ENCODE measurements at places on chromosomes 1 and 21.

DNA sequence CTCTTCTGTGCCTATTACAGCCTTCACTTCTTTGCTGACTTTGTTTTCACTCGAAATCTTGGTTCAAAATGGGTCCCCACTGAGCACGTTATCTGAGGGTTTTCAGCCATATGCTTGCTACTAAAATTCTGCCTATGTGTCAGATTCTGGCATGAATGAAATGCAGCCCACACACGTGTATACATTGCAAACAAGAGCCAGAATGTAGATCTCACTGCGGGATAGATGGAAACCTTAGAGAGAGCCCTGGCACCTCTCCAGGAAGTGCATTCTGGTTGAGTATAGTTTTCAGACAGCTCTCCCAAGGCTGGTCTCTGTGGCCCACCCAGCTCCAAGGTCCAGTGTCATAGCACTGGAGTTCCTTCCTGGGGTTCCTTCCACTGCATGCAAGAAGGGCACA, 234.7 kb upstream of the GJB5 start:
- no peak for DNase-seq

GRCh38 chr21:26946744-26947446, 20.0 kb downstream of the ADAMTS5 start:
- DNase-seq: no peak

DNA sequence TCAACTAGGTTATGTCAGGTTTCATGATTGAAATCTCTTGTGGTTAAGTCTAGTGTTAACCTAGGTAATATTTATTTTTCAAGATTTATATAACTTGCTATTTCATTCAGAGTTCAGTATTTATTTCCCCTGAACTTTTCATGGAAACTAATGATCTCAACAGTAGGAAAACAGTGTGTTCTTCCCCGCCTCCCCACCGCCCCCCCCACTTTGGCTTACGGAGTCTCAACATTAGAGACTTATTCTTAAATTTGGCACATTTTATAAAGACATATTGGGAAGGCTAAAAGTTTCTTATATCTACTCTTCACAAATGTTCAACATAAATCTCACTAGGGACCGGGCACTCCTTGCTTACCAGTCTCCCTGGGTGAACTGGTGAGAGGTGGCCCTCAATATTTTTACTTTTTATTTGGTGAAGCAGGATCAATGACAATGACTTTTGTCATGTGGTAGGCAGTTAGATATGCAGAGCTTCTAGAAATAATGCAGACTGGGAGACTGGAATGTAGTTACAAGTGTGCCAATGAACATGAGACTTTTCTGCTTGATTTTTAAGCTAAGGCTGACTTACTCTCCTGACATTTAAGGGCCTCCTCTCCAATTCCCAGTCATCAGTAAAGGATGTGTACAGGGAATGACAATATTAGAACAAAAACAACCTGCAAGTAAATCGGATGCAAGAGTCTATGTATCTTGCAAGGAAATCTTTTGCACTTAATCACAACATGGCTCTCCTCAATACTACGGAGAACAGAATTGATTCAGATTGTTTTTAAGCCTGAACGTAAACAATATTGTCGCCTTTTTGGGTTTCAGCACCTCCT, 1.7 kb upstream of the MAN1A2 start:
- DNase-seq: peak; percentile 39

- DNase-seq: no peak
These were observed 14.9 kb downstream of the PCP4L1 start for GRCh38 chr1:161273402-161273801.

GRCh38 chr1:106278716-106279115, 777.8 kb upstream of the PRMT6 start:
- no peak for DNase-seq

GRCh38 chr1:225228871-225229303, 199.0 kb downstream of the LBR start:
- no peak for DNase-seq

DNA sequence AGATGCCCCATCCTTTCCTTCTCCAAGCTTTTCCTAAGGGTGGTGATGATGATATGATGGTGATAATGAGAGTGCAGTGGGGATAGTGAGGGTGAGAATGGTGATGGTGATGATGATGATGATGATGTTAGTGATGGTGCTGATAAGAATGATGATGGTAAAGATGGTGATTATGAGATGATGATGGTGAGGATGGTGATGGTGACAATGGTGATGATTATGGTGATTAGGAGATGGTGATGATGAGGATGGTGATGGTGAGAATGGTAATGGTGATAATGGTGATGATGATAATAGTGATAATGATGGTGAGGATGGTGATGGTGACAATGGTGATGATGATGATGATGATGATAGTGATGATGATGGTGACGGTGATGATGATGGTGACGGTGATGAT, 4.0 kb downstream of the BSND start:
- DNase-seq: no peak

GRCh38 chr1:245603311-245603865, 448.6 kb downstream of the KIF26B start:
- DNase-seq: no peak

GRCh38 chr1:175673371-175674150, 69.8 kb downstream of the TNR start:
- peak; percentile 55 for DNase-seq

- DNase-seq: no peak
These were observed at the start of gene KRTAP10-1 for GRCh38 chr21:44539991-44540666. Gene KRTAP10-1 (minus strand): TSS chr21:44540195. CDS start chr21:44540150, 45 bp downstream.

DNA sequence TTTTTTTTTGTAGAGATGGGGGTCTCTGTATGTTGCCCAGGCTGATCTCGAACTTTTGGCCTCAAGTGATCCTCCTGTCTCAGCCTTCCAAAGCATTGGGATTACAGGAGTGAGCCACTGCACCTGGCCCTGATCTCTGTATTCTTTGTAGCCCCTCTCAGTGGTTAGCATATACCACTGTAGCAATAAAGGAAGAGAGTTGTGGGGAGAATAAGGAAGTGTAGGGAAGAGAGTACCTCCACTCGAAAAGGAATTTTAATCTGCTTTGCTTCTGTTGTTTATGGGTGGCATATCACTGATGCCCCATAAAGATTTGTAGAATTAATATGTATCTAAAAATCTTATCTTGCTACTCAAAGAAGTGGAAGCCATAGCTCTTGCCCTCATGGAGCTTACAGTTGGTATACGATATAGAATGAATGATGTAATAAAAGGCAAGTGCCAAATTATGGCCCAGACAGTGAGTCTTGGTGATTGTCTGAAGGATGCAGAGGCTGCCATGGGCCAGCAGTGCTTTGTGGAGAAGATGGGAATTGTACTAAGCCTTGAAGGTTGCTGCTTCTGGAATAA, 96.0 kb downstream of the CLIC6 start:
- DNase-seq: no peak

DNA sequence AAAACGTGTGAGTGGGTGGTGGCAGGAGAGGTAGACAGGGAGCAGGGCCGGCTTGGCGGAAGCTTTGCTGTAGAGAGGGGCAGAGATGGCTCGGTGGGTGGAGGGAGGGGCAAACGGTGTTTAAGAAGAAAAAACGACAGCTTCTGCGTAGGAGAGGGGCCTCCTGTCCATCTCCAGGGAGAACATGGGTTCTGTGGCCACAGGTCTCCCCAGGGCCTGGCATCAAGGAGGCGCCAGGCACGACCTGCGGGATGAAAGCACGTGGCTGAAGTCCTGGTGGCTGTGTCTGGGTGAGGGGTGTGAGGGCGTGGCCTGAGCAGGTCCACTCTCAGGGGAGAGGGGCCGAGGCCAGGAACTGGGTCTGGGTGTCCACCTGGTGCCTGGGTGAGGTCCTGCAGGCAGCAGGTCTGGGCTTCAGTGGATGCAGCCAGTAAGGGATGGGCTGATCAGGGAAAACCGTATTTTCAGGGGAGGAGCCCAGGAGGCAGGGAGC, 940 bp upstream of the PRKCZ start:
- DNase-seq: no peak

- DNase-seq: peak; percentile 54
These were observed 457.4 kb downstream of the SIPA1L2 start for GRCh38 chr1:232172563-232172962.

GRCh38 chr1:1275836-1276235, 2.2 kb upstream of the UBE2J2 start:
- no peak for DNase-seq

- DNase-seq: no peak
These were observed 45.5 kb upstream of the MRPS6 start for GRCh38 chr21:34027721-34028461.

DNA sequence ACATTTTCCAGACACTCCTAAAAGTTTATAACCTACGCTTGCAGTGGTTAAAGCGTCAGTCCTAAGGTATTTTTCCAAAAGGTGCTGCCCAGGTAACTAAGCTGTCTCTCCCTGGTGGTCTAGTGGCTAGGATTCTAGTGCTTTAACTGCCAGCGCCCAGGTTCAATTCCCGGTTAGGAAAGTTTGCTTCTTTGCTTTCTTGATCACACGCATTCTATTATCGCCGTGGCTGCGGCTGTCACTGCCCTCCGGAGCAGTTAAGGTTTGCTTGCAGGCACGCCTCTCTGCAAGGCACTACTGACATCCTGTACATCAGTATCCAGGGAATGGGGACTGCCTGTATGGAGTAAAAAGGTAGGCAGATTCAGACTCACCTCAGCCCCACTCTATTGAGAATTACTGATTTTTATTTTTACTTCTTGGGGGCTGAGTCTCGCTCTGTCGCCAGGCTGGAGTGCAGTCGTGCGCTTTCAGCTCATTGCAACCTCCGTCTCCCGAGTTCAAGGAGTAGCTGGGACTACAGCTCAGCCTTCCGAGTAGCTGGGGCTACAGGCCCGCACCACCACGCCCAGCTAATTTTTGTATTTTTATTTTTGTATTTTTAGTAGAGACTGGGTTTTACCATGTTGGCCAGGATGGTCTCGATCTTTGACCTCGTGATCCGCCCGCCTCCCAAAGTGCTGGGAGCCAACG, 53.2 kb upstream of the CFAP126 start:
- DNase-seq: no peak

DNA sequence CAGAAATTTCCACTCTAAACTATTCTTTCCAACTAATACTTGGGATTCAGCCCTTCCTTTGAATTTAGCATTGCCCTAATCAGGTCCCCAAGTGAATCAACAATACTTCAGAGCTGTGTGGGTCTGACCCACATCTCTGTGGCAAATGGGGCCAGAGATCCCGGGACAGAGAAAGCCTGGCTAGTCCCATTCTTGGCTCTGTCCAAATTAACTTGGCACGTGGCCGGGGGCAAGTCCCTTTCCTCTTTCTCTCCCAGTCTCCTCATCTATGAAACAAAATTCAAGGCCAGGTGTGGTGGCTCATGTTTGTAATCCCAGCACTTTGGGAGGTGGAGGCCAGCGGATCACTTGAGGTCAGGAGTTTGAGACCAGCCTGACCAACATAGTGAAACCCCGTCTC, 6.3 kb upstream of the ZC3H12A start:
- no peak for DNase-seq

DNA sequence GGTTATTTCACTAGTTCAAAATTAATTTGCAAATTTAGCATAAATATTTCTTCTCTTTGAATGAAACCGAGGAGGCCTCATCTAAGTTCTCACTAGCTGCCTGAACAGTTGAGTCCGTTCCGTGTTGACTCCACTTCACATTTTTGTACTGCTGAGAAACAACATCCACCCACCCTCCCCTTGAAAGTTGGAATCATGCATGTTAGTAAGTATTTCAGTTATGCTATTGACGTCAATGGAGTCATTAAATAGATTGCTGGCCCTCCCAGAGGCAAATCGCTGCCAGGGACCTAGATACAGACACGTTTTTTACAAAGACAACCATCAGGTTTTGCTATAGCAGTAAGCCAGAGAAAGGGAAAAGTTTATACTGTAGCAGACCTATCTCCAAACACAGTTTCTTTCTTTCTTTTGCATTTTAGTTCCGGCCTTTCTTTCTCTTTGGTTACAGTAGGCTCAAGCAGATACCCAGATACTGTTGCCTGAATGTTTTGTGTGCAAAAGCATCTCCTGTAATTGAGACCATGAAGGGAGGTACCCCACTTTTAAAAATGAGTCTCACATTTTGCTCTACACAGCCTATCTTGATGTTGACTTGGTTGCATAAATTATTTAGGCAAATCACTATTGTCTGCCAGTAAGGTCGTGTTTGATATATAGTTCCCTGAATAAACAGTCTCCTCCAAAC, 262.6 kb upstream of the SGIP1 start:
- DNase-seq: peak; percentile 64

DNA sequence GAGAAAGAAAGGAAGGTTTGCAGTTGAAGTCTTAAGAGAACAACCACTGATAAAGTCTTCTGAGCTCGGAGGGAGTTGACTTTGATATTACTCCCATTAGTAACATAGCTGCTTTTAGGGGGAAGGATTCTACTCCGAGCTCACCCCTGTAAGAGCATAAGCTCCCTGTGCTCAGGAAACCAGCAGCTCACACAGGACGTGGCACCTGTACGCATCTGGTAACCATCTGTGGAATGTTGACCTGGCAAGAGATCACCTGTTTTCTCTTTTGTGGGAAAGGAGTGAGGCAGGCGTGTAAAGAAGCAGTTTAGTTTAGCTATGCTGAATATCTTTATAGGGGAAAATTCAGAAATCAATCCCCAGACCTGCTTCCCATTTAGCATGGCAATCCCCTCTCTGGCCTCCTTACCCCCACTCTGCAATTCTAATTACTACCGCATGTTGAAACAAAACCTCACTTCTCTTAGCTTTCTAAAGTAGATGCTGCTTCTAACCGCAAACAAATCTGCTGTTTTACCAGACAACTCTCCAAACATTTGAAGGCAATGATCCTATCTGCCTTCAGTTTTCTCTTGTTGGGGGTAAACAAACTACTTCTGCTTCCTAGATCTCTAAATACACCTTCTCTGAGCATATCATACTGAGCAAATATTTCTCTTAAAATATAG, 121.8 kb upstream of the KCNK1 start:
- no peak for DNase-seq

DNA sequence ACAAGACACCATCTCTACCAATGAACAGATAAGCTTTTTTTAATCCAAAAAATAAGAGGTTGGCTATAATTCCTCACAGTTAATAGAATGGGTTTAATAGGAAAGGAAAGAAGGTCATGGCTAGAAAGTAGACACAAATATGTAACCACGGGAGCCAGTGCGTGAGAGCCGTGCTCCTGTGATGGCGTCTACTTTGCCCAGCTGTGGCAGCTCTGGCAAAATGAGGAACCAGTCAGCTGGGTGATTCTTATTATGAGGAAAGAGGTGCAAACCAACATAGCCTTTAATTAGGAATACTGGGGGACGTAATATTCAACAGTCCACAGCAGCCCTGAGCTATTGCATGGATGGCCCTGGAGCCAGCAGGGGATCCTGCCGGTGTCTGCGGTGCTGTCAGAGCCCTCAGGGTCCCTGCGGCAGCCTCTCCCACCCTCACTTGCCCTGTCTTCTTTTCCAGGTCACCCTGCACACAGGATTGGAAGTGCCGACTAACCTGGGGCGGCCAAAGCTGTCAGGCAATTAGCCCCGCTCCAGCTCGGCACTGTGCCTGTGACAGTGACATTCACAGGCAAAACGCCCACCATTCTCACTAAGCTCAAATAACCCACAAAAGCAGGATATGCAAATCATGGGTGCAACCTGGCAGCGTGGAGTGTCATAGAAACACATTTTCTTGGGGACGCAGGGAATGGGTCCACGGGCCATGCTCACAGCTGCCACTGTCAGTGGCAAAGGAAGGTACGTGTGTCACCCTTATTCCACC, 25.9 kb upstream of the GNPAT start:
- no peak for DNase-seq

Measured in pons (tissue), 1 donor.